ENCODE measurements at places on chromosomes 2 and 18.

DNA sequence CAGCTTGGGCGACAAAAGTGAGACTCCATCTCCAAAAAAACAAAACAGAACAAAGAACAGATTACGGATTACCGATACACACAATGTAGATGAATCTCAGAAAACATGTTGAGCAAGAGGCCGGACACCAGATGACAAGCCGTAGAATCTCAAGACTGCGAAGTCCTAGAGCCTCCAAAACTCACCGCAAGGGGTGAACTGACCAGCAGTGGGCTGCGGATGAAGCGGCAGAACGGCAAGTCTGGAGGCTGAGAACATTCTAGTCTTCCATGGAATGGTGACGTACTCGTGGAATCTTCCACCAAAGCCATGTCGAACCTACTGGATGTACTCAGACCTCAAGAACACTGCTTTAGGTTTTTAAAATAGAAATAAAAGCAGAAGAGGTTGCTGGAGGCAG is 198.8 kb downstream of the NDUFA10 start:
- DNase-seq, result no peak

DNA sequence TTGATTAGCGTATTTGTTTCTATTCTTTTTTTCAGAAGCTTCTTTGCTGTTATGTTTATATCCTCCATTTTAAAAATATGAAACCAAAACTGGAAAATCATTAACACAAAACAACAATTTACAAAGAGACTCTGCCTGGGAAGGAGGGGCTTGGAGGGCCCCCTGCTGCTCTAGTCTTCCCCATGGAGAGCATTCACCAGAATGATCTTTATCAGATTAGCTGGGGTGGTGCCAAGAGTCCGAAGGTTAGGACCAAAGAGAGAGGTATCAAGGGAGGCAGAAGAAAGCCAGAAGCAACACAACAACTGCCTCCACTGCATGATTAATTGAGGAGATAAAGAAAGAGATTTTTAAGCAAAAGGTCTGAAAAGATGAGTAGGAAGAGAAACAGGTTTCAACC is 218.6 kb downstream of the IRS1 start:
- no peak for DNase-seq

DNA sequence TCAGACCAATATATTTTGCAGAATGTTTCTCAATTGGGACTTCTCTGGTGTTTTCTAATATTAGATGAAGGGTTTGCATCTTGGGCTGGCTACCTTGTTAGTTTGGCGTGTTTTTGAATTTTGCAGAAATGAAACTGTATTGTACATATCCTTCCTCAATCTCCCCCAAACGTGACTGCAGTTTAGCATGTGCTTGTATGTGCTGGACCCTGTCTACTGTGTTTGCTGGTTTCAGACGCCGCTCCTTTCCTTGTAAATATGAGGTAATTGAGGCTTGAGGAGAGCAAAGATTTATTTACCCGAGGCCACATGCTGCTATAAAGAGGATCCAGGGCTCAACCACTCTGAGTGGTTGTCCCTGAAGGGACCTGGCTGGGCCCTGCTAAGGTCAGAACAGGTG is 57.2 kb downstream of the NGEF start:
- DNase-seq, result no peak

GRCh38 chr2:45904946-45905631 is 253.6 kb downstream of the PRKCE start:
- no peak for DNase-seq
